ENCODE measurements at places on chromosomes 6 and 20.

GRCh38 chr6:17490724-17491123, 97.3 kb downstream of the CAP2 start:
- no peak for DNase-seq

DNA sequence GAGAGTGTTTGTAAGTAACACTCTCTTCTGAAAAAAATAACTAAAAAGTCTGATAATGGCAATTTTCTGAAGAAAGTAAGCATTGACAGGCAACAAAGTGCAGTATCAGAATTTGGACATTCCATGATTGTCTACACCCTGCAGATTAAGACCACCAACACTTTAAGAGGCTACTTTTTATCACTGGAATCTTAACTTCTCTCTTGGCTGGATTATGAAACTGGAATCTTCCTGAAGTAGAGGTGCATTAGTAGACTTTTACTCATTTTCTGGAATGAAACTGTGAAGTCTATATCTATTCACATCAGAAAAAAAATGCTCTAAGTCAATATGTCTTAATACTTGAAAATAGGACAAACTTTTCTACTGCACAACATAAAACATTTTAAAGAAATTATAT, 547.5 kb downstream of the COL12A1 start:
- DNase-seq, result no peak

- no peak for DNase-seq
Observed at GRCh38 chr6:134389658-134390057, 71.7 kb upstream of the SGK1 start.

DNA sequence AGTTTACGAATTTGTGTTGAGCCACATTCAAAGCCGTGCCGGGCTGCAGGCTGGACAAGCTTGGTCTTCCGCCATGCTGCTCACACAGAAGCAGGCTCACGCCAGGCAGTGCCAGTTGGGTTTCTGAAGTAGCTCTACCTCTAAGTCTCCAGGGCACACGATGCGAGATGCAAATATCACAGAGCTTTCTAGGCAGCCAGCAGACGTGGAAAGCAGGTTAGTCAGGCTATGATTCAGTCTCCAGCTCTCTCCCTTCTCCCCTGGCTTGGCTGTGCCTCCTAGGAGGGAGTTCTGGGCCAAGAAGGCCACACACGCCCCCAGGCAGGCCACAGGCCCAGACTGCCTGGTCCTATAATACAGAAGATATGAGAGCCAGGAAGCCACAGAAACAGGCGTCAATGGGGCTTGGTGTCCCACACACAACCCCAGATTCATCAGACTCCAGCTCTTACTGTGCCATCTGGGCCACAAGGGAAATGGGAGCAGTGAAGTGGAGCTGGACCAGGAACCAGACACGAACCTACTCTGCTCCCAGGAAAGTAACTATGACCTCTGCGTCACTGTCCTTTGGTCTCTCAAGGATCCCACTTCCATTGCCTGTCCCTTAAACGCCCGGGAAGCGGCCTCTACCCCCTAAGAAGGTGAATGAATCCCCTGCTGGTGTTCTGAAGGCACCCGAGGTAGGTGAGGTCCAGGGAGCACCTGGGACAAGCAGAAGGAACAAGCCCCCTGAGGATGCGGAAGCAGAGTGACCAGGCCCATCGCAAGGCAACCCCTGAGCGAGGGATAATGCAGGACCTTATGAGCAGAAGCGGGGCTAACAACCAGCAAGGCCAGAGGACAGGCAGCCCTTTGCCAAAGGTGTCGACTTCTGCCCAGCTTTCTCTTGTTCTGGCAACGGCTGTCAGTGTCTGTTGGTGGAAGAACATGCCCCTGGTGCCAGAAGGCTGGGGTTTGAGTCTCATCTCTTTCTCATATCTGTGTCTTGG, 61.2 kb downstream of the GFOD1 start:
- DNase-seq, result no peak

DNA sequence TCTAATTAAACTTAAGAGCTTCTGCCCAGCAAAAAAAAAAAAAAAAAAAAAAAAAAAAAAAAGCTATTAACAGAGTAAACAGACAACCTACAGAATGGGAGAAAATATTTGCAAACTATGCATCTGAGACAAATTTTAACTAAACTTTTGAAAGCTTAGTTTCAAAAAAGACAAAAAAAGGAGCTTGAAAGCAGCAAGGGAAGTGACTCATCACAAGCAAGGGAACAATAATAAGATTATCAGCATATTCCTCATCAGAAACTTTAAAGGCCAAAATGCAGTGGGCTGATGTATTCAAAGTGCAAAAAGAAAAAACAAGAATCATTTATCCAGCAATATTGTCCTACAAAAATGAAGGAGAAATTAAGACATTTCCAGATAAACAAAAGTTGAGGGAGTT, 158.6 kb downstream of the RNF144B start:
- no peak for DNase-seq

GRCh38 chr6:31567531-31568370, 4.3 kb upstream of the LTA start:
- DNase-seq, result no peak

DNA sequence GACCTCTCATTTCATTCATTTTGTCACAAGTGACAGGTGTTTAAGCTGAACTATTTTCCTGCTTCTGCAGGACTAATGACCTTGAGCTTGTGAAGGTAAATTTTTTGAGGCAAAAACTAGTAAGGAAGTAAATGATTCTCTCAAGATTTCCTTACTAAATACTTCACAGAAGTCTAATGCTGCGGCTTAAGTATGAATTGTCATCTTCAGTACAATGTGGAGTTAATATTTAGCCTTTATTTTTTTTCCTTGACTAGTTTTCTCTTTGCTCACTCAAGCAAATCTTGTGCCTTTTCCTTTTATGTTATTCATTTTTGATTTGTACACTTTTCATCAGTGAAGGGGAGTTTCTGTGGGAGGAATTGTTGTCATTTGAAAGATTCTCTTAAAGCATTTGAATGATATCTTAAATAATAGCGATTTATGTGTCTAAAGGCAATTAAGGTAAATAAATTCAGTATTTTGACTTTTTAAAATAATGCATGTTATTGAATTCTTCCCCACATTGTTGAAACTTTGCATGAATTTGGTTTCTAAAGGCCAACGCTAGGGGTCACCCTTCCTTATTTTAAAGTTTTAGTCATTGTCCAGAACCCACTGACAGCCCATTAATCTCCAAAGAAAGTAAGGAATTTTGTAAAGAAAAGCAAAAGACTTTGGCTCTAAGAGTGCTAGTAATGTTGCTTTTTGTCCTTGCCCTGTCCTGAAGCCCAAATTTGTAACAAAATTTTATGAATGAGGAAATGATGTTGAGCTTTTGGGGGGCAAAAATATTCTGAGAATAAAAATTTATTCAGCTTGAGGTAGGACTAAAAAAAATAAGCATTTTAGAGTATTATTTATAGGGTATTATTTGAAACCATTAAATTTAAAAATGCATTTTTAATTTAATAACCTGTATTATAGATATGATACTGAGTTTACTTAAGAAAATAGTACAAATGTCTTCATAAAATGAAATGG, 157.4 kb upstream of the LAMA2 start:
- DNase-seq, result peak; percentile 34

GRCh38 chr6:28978959-28979561, 26.1 kb downstream of the ZNF311 start:
- DNase-seq, result no peak

GRCh38 chr20:20498076-20498861, 130.4 kb downstream of the INSM1 start:
- no peak for DNase-seq

GRCh38 chr6:75291331-75291730, 6.7 kb upstream of the TMEM30A start:
- DNase-seq, result no peak

DNA sequence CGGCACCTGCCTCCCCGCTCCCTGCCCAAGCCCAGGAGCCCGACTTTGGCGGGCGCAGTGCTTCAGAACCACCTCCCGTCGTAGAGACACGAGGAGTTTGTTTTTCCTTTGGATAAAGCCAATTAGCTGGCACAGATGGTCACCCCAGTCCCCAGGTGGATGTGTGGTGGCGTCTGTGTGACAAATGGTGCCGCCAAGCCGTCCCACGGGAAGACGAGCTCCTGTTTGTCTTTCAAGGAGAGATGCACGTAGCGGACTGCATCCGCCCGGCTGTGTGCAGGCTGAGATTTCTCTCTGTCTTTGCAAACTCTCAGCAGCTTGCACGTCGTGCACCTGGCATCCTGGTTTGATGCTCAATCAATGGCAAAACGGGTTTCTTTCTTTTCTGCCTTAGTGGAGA, 16.1 kb upstream of the MRGBP start:
- DNase-seq, result no peak

- no peak for DNase-seq
Observed at GRCh38 chr6:25599516-25600085, 52.4 kb upstream of the SCGN start.

DNA sequence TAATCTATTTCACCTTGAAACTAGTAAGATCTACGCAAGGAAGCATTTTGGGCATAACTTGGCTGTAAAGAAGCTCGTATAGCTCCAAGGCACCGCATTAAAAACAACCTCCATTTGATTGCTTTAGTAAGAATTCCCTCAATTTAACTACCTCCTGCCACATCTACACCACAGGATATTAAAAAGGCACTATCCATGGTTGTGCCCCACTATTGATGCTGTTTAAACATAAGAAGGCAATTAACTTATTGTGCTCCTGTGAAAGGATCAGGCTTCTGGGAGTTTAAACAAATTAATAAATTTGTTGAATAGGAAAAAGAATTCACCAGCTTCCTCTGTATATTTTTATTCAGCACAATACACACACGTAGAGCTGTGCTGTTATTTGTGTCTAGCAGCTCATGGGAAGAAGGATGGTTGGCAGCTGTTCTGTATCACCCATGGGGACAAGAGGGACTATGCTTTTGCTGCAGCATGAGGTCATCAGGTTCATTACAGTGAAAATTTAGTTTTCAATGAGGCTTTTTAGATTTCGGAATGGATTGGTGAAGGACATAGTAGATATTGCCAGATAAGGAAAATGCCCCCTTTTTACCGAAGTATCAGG, 513.3 kb downstream of the HAO1 start:
- no peak for DNase-seq

GRCh38 chr20:45629496-45630100, at the start of gene WFDC10A:
Gene WFDC10A (plus strand): TSS chr20:45629739. CDS start chr20:45629814, 75 bp downstream.
- DNase-seq, result peak; percentile 54

- DNase-seq, result no peak
Observed at GRCh38 chr6:129667034-129667433, 42.9 kb downstream of the ARHGAP18 start.

- DNase-seq, result no peak
Observed at GRCh38 chr6:116450769-116451740, 10.1 kb upstream of the CALHM6 start.

DNA sequence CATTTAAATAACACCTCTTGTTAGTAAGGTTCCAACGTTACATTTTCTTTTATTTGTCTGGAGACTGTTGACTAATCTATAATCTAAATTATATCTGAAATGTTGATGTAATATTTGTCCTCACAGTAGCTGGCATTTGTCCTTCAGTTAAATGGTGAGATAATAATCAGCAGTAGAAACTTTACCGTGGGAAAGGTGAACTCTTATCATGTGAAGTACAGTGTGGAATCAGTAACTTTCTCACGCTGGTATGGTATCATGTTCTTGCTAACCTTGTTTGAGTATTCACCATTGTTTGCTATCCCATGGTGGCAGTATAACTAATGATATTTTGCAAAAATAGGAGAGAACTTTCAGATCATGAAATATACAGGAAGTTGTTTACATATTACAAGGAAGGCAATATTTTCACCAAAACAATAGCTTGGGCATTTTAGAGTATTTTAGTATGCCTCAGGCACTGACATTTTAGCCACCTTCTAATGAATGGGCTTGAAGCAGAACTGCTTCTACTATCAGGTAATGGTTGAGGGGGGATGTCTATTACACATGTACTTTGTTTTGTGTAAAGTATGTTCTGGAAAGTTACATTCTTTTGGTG, 4.8 kb downstream of the GMNN start:
- peak; percentile 32 for DNase-seq

- no peak for DNase-seq
Observed at GRCh38 chr6:159099276-159099675, 54.5 kb upstream of the TAGAP start.

DNA sequence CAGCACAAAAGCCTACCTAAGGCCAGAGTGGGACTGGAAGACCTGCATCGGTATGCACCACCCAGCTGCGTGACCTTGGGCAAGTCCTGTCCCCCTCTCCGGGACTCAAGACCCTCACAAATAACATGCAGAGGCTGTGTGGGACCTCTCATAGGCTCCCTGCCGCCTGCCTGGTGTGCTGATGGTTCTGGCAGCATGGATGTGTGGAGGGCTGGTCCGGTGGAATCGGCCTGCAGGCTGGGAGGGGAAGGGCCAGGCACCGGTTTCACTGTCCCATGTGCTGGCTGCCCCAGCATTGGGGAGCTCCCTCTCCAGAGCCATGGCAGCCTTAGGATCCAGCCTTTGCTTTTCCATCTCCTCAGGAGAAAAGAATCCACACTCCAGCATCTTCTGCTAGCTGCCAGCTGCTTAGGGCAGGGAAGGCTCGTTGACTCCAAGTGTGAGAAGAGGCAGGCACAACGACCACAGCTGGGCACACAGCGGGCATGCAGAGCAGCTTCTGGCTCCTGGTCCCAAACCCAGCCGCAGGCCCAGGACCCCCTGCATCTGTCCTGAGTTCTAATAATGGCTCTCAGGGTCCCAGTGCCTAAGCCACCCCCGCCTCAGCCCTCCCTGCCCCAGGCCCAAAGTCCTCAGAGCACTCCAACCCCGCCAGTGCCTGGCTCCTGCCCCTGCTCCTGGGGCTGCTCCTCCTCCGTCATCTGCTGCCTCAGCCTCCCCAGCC, 32.5 kb downstream of the TFEB start:
- no peak for DNase-seq

- peak; percentile 39 for DNase-seq
Observed at GRCh38 chr6:26311012-26311384, 54.0 kb upstream of the BTN3A2 start.

DNA sequence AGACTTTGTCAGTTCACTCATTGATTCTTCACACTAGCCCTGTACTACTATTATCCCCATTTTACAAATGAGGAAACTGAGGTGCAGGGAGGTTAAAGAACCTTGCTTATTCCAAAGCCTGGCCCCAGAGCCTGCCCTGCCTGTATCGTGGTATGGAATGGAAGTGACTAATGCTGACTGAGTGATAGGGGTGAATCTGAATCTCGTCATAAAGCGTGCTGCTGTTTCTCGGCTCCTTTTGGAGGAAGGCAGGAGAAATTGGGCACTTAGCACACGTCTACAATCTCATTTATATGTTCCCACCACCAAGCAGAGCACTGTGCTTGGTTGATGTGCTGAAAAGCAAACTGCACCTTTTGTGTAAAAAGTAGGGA, 17.1 kb downstream of the GFRA4 start:
- DNase-seq, result no peak
